ENCODE measurements at places on chromosomes 2 and 18.

DNA sequence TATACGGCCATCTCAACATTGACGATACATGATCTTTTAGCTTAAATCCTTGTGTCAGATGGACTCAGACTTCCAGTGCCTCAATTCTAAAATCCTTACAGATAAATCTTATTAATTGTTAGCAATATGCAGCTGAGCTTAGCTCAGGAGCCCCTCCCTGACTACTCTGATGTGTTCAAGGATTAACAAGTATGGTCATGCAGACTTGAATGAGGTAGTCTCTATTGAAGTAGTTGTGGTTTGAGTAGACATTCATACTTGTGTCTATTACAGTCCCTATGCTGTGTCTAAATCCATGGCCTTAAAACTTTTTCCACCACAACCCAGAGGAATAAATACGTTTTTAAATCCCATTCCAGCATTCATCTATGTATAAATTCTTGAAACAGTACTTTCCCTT is 119.5 kb downstream of the NUP35 start:
- DNase-seq: no peak

DNA sequence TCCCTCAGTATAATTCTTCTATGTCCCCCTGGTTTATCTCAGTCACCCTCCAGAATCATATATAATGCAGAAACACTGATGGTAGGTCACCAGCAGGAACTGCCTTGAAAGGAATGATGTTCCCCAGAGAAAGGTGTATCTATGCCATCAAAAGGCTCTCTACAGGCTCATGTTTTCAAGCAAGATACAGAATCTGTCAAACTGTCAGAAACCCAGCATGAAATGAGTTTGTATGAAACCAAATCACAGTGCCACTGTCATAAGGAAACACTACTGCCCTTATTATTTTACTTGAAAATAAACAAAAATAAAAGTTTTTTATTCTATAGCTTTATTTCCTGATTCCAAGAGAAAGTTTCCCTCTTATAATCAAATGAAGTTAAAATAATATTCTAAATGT is 1064.5 kb upstream of the DDX18 start:
- no peak for DNase-seq

DNA sequence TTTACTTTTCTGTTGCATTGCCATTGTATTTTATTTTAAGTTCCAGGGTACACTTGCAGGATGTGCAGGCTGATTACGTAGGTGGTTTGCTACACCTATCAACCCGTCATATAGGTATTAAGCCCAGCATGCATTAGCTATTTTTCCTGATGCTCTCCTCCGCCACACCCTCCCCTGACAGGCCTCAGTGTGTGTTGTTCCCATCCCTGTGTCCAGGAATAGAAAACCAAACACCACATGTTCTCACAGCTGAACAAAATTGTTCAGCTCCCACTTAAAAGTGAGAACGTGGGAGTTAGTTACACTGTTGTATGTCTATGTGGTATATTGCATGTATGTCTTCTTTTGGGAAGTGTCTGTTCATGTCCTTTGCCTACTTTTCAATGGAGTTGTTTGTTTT is 1631.7 kb downstream of the DPP10 start:
- no peak for DNase-seq

DNA sequence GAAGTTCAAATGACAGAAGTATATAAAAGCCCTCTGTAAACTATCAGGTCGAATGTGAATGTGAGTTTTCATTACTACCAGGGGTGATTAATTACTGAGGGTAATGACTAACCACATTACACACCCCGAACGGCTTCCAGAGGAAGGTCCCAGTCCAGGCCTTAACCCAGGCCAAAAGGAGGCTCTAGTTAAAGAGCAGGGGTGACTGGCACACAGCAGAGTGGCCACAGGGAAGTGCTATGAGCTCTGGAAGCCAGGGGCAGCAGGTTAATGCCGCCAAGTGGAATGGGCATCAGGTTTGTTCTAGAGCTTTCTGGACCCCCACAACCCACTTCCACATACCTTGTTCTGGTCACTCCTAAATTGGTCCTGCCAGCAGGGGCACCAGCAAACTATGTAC is 87.7 kb downstream of the BCL11A start:
- no peak for DNase-seq

DNA sequence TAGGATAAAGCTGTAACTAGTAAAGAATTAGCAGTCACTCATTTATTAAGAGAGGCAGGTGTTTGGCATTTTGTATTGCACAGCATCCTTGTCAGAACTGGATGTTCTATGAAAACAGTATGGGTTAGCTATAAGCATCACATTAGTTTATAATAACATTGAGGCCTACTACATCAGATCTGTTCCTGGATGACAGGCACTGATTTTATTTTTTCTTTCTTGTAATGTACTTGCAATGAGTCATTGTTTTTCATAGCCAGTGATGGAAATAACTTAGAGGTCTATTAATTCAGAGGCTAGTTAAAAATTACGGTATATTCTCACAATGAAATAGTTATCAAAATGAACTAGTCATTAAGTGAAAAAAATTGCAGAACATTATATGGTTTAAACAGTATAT is 13.0 kb upstream of the RMDN2 start:
- DNase-seq: no peak

DNA sequence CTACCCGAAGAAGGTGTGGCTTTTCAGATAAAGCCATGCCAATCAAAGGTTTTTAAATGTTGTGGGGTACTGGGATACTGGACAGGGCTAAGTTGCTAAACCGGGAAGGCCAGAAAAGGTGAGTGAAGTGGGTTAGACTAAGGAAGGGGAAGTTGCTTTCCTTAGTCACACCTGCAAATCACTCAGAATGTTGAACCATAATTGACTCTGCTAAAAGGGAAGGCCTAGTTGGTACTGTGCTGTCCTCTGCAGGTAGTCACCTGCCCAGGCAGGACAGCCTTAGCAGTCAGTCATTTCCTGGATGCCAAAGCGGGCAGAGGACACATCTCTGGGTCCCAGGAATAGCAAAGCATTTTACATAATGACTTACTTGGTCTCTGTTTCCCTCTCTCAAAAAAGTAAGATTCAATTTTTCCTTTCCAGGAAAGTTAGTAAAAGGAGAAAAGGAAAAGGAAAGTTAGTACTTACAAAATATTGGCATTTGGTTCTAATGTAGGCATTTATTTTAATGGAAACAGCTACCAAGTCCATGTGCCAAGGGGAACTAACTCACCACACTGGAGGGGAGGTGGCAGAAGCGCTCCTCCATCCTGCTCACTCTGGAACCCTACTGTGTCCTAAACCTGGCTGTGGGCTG is 60.3 kb downstream of the RFTN2 start:
- no peak for DNase-seq

DNA sequence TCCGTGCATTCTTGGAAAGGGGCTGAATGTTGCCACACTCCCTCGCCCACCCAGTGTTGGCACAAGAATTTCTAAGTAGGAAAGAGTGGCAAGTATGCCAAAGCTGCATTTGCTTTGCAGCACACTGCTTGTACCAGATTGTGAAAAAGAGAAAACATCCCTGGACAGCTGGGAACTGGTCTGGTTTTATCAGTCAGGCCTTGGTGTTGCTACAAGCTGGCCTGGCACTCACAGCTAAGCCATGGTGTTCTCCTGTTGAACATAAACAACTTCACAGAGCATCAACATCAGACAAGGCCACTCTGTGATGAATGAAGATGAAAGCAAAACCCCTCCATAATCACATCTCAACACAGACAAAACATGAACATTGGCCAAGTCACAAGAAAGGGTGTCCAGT is 4.2 kb upstream of the TRABD2A start:
- DNase-seq: no peak

- no peak for DNase-seq
These were observed 27.7 kb upstream of the KDM3A start for GRCh38 chr2:86413296-86414094.

GRCh38 chr18:62925031-62925688 is 209.8 kb downstream of the PHLPP1 start:
- no peak for DNase-seq

DNA sequence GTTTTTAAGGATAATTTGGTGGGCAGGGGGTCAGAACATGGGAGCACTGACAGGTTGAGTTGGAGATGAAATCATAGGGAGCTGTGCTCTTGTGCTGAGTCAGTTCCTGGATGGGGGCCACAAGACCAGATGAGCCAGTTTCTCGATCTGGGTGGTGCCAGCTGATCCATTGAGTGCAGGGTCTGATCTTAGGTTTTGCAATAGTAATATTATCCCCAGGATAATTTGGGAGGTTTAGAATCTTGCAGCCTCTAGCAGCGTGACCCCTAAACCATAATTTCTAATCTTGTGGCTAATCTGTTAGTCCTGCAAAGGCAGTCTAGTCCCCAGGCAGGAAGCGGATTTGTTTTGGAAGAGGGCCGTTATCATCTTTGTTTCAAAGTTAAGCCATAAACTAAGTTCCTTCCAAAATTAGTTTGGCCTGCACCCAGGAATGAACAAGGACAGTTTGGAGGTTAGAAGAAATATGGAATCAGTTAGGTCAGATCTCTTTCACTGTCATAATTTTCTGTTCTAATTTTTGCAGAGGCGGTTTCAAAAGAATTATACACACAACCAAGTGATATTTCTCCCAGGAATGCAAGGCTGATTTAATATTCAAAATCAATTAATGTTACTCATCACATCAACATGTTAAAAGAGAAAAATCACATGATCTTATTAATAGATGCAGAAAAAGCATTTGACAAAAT is 23.0 kb downstream of the DBI start:
- no peak for DNase-seq

DNA sequence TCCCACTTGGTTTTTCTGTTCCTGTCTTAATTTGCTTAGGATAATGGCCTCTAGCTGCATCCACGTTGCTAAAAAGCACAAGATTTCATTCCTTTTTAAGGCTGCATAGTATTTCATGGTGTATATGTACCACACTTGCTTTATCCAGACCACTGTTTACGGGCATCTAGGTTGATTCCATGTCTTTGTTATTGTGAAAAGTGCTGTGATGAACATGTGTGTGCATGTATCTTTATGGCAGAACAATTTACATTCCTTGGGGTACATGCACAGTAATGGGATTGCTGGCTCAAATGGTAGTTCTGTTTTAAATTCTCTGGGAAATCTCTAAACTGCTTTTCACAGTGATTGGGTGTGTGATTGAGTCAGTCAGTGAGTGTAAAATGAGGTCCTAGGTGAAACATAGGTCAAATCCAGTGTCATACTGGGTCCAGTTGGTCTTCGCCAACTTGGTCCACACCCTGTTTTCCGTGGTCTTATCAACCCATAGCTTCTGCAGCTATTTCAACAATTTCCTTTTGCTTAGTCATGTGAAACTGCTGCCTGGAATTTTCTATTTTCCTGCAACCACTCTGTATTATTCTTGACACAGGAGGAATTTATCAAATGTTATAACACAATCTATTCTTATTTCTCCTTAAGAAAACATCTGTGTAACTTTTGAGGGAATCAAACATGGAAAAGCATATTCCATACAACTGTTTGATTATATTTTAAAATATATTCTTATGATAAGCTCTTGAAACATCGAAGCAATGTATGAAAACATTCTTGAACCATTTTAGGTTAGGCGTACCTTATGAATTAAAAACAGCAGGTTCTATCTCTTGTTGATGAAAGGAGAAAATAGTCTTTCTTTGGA is 82.9 kb downstream of the ADCYAP1 start:
- DNase-seq: no peak

DNA sequence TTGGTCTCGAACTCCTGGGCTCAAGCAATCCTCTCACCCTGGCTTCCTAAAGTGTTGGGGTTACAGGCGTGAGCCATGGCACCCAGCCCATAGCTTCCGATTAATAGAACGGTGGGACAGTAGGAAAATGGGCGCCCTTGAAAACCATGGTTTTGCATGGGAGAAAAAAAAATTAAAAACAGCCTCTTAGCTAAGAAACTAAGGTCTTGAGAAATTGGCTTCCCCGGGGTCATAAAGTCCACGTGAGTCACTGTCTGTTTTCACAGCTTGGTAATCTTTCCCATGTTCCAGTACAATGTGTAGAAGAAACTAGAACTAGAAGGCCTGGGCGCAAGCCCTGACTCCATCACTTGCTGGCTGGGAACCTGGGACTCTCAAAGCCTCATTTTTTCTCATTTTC is 20.7 kb downstream of the B3GNT2 start:
- DNase-seq: no peak

DNA sequence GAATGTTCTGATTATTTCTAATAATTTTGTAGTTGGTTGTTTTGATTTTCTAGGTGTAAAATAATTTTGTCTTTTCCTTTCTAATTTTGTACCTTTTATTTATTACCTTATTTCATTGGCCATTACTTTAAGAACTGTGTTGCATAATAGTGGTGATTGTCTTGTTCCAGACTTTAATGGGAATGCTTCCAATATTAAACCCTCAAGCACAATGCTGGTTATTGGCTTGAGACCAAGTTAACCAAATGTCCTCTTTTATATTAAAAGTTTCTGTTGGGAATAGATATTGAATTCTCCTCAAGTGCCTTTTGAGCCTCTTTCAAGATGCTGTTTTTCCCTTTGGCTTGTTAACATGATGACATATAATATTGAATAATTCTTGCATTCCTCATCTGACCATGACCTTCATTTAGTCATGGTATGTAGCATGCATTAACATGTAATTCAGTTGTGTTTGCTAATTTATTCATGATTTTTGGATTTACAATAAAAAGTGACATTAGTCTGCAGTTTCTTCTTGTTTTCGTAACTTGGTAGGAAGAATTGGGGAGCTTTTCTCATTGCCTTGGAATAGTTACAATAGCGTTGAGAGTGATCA is 141.7 kb downstream of the DIS3L2 start:
- DNase-seq: no peak

DNA sequence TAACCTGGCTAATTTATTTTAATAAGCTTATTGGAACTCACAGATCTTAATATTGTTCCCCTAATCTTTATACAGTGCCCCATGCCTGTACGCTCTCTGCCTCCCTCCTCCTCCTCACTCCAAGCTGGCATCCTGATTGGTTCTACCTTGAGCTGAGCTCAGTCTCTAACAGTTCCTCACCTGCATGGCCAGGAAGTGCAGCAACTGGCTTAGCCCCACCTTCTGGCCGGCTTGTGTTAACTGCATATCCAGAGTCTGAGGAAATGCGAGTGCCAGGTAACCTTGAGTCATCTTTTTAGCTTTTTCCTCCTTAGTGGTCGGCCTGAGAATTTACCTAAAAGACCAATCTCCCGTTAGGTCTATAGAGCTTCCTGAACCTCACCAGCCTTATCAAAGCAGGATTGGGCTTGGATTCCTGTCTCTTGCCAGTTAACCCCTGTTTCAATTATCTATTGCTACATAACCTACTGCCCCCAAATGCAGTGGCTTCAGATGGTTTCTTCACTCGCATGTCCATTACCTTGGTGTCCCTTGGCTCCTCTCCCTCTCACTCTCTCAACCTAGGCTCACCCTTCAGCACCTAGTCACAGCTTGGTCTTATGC is 89.5 kb upstream of the STK39 start:
- peak; percentile 25 for DNase-seq

GRCh38 chr2:112151271-112151670 is 13.1 kb downstream of the FBLN7 start:
- DNase-seq: no peak

DNA sequence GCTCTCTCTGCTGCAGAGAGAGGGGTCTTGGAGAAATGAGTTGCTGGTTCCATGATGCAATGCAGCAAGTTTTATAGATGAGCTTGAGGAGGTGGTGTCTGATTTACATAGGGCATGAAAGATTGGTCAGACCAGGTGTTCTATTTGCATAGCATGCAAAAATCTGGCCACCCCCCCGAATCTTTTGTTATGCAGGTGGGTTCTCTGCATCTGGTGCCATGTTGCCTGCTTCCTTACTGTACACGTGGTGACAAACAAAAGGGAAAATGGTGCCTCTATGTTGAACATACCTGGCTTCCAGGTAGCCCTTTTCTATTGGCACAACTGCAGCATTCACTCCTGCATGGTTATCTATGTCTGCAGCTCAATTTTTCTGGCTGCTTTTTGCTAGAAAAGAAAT is 169.4 kb downstream of the GALNT1 start:
- no peak for DNase-seq

All from activated T-helper 1 cell treated with anti-CD3 and anti-CD28 coated beads, Interleukin-12 subunit alpha, Interleukin-12 subunit beta, Interleukin-2, Interleukin-4 antibody, amounts not matched to agents 30 ng/mL and 10 ng/mL and 1 ng/mL, durations not matched to agents 14 hours and 24 hours and 36 hours (primary cell).